Activated CD8-positive, alpha-beta memory T cell treated with anti-CD3 and anti-CD28 coated beads for 36 hours (primary cell): ENCODE measurements at places on chromosomes 7 and 10. TPM values are rescaled to one million over a fixed set of nuclear protein-coding genes. Genes with fewer than 3 reads are reported as not detected.

The CASP2 gene
- 106 TPM for total RNA-seq

The OLAH gene
- total RNA-seq: 0.17 TPM

The SPOCK2 gene
- total RNA-seq: 46.3 TPM

The RHOBTB1 gene
- total RNA-seq: not detected

The STEAP4 gene
- total RNA-seq: not detected

The CTAGE8 gene
- not detected for total RNA-seq

The SFRP4 gene
- total RNA-seq: not detected

The CFAP70 gene
- 0.72 TPM for total RNA-seq

The LEP gene
- not detected for total RNA-seq
